ENCODE measurements at places on chromosomes 2 and 18.

DNA sequence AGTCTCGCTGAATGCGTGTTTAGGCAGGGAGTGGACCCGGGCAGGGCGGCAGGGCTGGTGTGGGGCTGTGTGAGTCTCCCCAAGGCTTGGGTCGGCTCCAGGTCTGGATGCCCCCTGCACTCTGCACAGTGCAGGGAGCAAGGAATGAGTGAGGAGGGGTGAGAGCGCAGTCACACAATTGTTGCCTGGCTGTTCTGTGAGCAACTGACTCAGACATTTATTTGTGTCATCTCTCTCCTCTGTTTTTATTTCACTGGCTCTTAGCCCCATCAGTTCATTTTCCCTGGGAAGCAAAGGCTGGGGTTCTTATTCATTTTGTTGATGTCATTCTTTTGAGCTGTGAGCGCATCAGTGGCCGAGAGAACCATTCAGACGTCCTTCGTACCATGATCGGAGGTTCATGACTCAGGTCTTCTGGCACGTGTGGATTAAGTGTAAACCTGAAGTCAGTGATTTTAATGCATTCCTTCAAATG lies 61.1 kb downstream of the GATA6 start:
- no peak for DNase-seq

DNA sequence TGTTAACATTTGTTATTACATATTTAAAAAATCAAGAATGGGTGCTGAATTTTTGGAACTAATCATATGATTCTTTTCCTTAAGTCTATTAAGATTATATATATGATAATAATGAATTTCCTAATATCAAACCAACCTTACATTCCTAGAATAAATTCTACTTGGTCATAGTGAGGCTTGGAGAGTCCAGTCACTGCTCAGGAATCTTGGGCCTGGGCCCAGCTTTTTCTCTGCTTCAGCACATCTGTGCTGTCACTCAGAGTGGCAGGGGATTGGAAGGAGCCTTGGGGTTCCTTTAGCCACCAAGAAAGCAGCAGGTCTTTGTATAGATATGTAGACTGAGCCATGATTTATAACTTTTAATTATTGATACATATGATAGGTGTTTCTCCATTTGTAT lies 19.9 kb upstream of the ZAP70 start:
- DNase-seq: no peak

- DNase-seq: no peak
These were observed 40.5 kb downstream of the SMAD4 start for GRCh38 chr18:51070545-51070944.

DNA sequence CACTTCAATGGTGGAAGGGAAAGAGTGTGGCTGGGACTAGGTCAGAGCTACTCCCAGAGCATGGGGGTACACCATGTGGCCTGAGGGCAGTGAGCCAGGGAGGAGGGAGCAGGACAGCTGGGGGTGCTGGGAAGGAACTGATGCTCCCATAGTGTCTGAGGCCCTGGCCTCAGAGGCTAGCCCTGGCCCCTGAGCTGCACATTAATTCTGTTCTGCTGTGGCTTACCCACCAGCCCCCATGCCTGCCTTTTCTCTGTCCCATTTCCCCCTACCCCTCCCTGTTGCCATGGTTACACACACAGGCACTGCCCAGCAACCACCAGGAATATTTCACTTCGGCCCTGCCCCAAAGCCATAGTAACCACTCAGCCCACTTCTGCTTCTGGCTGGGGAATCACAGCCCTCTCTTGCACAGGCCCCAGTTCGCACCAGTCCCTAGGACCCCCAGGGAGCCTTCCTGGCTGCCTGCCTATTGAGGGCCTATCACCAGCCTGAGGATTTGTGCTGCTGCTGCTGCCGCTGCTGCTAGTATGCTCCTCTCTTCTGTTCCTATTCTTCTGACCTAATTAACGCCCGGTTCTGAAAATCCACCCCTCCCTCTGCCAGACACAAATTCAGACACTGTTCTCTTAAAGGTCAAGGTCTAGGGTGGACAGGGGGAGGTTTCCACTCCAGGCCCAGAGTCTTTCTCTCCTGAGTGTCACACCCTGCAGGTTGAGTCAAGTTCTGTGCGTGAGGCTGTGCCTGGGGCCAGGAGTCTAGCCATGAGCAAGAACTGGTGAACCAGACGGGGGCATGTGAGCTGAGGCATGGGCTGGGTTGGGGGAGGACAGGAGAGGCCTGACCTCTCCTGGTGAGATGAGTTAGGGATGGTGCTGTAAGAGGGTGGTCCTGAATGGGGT lies 87.1 kb upstream of the MCFD2 start:
- no peak for DNase-seq

DNA sequence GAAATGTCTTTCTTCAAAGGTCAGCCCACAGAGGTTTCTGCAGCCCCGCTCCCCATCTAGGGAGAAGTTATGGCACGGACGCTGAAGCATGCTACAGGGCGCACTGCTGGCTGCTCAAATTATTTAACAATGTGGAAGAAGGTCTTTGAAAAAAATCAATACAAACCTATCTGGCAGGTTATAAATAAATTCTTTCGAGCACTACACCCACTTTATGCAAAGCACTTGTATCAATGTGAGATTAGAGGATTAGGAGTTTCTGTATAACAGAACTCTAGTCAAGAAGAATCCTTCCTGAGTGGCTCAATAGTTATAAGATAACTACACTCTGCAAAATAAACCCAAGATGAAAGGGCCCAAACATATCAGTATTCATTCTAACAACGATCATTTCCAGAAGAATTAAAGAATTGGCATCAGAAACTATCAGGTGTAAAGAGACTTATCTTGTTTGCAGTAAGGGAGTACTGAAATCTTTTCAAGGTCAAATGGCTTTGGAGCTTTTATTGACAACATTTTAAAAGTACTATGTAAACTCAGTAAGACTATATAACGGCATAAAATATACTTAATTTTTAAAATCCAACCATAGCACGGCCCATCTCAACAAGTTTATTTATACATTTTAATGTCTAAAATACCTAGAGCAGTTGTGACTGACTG lies 103.0 kb upstream of the DNMT3A start:
- DNase-seq: no peak

GRCh38 chr18:48142353-48142752 lies 211.9 kb upstream of the SMAD2 start:
- DNase-seq: no peak

GRCh38 chr2:18518116-18519111 lies 42.0 kb downstream of the RDH14 start:
- no peak for DNase-seq

GRCh38 chr2:139156730-139157129 lies 376.5 kb upstream of the NXPH2 start:
- no peak for DNase-seq

DNA sequence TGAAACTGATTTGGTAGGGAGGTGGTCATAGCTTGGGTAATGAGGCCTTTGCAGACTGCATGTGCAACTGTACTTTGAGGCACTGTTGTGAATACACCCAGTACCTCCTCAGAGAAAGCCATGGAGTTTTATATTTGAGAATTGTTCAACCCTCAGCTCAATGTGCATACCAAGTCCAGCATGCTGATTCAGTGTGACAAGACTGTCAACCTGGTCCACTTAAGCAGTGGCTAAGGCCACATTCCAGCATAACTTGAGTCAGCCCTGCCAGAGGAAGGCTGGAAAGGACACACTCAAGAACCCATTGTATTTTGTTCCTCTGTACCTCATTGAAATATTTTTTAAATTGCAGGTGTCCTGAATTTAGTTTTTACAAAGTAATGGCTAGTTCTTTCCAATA lies 121.8 kb upstream of the HNMT start:
- DNase-seq: no peak

DNA sequence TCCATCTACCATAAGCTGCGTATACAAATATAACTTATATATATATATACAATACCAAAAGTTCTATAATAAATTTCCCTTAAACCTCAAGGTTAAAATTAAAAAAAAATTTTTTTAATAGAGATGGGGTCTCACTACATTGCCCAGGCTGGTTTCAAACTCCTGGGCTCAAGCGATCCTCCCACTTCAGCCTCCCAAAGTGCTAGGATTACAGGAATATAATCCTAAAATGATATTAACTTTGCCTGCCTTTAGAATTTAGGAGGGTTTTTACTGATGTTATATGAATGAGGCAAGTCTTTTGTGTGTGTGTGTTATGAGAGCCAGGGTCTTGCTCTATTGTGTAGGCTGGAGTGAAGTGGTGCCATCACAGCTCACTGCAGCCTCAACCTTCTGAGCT lies 49.2 kb downstream of the HNRNPLL start:
- DNase-seq: no peak

DNA sequence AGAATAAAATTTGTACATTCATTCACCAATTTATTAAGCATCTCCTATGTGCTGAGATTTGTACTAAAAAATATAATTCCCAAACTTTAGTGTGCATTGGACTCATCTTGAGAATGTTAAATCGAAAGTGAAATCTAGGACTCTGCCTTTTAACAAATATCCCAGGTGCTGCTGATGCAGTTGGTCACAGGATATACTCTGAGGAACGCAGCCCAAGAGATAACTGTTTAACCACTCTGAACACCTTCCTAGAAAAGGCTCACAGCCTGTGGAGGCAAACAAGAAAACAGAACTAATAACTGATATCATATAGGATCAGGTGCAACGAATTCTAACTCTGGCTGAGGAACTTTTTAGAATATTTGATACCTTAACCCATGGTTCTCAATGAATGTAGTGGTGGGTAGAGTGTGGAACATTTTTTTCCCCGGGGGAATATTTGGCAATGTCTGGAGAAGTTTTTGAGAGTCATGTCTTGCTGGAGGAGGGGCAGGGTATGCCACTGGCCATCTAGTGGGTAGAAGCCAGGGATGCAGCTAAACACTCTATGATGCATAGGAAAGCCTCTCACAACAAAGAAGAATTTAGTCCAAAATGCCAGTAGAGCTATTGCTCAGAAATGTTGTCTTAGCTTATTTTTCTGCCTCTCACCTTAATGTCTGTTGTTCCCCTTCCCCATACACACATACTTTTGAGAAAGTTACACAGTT lies 96.5 kb downstream of the EHBP1 start:
- DNase-seq: no peak

- no peak for DNase-seq
These were observed 42.7 kb upstream of the ATP9B start for GRCh38 chr18:79026491-79026890.

GRCh38 chr2:116724550-116724949 lies 1089.9 kb upstream of the DDX18 start:
- DNase-seq: no peak

GRCh38 chr2:88165332-88166003 lies 4.7 kb upstream of the THNSL2 start:
- DNase-seq: no peak

- no peak for DNase-seq
These were observed 50.8 kb downstream of the TRIB2 start for GRCh38 chr2:12767541-12767940.

DNA sequence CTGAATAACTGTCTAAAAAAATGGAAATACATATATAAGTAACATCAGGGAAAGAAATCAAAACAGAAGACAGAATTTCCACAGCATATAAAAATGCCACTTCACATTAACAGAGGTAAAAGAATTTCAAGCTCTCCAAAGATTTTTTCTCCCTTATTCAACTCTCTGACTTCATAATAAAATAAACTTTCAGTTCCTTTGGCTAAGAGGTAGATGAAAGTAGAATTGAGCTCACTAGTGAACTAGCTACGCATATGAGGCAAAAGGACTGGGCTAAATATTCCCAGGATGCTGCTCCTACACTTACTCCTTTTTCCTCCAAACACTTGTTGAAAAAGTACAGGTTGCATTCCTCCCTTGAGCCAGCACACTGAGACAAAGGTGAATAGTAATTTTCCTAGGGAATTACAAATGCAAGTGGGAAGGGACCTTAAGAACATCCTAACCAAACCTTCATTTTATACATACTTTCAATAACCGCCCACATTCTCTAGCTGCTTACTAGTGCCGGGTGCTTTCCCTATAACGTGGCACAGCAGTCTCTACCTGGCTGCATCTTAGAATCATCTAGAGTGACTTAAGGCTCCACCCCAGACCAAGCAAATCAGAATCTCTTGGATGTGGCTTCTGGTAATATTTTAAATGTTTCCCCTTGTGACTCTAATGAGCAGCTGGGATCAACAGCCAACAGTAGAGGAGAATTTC lies 136.6 kb downstream of the MTCL1 start:
- DNase-seq: no peak

DNA sequence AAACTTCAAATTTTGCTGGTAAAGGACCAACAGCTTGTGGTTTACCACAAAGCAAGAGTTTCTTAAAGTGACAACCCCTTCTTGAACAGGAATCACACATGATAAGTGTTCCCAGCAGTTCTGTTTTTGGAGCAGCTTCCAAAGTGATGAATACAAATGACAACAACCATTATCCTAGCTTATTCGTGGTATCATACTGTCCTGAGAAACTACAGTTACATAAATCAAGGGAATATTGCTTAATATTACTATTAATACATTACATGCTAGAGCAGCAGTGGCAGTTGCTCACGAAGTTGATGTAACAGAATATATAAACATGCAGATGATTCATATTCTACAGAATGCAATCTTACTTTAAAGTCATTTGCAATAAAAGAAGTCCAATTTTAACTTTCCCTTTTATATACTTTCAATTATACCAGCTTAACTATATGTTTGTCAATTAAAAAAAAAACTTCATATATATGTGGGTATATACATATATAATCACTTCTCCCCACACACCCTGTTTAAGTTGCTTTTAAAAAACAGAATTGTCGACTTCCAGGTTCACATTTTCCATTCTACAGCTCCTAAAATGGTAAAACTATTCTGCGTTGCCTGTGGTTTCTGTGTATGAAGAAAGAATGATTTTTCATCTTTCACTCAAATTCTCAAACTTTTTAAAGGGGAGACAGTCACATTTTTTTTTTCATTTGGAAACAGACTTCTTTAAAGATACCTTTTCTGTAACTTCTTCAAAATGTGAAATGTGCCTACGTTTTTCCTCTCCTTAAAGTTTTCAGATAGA lies 713.6 kb downstream of the TDRD15 start:
- DNase-seq: no peak

GRCh38 chr2:29042561-29043075 lies 31.7 kb downstream of the PCARE start:
- DNase-seq: no peak

DNA sequence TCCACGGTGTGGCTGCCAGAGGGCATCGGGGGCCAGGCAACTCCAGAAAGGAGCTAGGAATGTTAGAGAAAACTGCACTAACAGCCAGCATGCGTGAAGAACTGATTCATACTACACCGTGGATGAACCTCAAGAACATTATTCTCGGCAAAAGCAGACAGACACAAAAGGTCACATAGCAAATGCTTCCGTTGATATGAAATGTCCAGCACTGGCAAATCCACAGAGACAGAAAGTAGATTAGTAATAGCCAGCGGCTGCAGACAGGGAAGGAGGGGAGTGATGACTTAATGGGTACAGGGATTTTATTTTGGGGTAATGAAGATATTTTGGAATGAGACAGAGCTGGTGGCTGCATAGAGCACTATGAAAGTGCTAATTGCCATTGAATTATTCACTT lies 37.4 kb downstream of the SCTR start:
- DNase-seq: no peak

GRCh38 chr2:225354281-225354774 lies 45.2 kb upstream of the NYAP2 start:
- no peak for DNase-seq
